Breast epithelium (tissue), 4 donors: ENCODE measurements at places on chromosomes 2 and 18. TPM values are rescaled to one million over a fixed set of nuclear protein-coding genes. Genes with fewer than 3 reads are reported as not detected.

DNA sequence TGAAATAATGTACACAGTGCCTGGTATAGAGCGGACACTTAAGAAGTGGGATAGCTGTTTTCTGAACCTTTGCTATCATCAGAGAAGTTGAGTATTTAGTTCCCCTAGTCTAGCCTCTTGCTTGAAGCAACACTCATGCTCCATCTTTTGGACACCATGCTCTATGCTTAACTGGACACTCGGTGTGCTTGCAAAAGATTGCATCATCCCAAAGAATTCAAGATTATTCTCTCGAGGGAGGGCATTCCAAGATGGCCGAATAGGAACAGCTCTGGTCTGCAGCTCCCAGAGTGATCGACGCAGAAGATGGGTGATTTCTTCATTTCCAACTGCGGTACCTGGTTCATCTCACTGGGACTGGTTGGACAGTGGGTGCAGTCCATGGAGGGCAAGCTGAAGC, 143.9 kb upstream of the FSHR start:
- no peak for DNase-seq
- no peak overlapping the region for H3K4me3 ChIP-seq
- no peaks in the 10 kb centered on the region for H3K36me3 ChIP-seq
- H3K27me3 ChIP-seq = no peaks in the 10 kb centered on the region
- H3K4me1 ChIP-seq = no peaks in the 10 kb centered on the region
- H3K27ac ChIP-seq = no peak overlapping the region

MOCOS gene
- total RNA-seq = 9.1 TPM

DNA sequence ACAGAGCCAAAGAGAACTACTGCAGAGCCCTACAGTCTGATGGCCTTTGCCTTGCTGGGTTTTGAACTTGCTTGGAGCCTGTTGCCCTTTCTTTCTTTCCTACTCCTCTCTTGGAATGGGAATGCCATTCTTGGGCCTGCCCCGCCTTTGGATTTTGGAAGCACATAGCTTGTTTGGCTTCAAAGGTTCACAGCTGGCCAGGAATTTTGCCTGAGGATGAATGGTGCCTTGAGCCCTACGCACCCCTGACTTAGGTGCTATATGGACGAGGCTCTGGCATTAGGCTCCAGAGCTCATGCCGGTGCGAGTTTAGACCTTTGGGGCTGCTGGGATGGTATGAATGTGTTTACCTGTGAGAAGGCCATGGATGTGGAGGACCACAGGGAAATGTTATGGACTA, 663.3 kb upstream of the HS6ST1 start:
- H3K27ac ChIP-seq = no peak overlapping the region
- no peak overlapping the region for H3K4me3 ChIP-seq
- DNase-seq = no peak
- H3K4me1 ChIP-seq = no peaks in the 10 kb centered on the region
- no peaks in the 10 kb centered on the region for H3K27me3 ChIP-seq
- no peaks in the 10 kb centered on the region for H3K36me3 ChIP-seq

CPO gene
- total RNA-seq = 0.66 TPM

DNA sequence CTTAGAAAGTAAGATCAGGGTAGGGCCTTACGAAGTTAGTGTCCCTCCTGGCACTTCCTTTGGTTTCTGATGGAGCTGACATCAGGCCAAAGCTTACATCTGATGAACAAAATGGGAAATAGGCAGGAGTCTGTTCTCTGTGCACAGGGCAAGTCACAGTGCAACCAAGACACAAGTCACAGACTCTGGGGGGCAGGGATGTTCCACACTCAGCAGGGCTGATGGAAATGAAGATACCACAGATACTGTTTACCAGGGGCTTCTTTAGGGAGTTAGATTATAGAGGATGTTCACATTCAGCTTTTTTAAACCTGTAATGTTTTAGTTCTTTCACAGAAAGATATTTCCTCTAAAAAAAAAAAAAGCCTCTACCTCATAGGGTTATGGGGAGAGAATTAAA, 106.2 kb upstream of the EPC2 start:
- H3K4me3 ChIP-seq = no peak overlapping the region
- H3K4me1 ChIP-seq = no peaks in the 10 kb centered on the region
- no peak overlapping the region for H3K27ac ChIP-seq
- no peak for DNase-seq

GCG gene
- total RNA-seq = not detected

MLPH gene
- 223 TPM for total RNA-seq

SP140 gene
- total RNA-seq = 2.6 TPM

LCT gene
- not detected for total RNA-seq

DNA sequence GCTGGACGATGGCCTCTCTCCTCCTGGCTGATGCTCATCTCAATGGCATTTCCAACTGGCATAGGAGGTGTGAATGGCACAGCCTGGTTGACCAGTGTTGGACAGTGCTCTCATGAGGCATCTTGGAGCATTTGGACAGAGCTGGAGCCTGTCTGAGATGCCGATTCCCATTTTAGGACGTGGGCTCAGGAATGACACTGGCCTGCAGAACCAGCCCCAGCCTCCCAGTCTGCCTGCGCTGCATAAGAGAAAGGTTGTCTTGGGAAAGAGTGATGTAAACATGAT, 118.2 kb upstream of the COPS8 start:
- H3K4me3 ChIP-seq = no peak overlapping the region
- H3K27me3 ChIP-seq = no peaks in the 10 kb centered on the region

DNA sequence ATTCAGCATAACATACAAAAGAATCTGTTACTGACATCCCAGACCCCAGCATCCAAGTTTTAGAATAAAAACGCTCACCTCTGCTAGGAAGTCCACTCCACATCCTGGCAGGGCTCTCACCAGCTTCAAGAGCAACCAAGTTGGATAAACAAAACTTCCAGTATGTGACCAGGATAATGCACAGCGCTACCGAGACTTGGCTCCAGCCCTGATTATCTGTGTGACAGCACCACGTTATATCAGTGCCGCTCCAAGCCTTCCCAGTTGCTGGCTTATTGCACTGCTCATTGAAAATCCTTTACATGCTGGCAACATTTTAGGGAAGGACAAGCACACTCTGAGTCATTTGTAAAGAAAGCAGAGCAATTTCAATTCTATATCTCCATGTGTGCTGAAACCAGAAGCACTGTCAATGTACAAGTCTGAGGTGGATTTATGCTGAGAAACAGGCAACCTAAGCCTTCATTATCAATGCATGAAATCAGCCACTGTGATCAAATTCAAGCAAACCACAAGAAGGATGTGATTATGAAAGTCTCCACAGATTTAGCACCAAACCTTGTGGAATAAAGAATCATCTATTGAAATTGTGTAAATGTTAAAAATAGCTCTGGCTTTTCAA, 115.7 kb downstream of the ZNF385B start:
- H3K36me3 ChIP-seq = no peaks in the 10 kb centered on the region
- H3K27me3 ChIP-seq = no peaks in the 10 kb centered on the region
- no peaks in the 10 kb centered on the region for H3K4me1 ChIP-seq
- no peak overlapping the region for H3K27ac ChIP-seq
- DNase-seq = no peak

- H3K36me3 ChIP-seq = no peaks in the 10 kb centered on the region
- no peaks in the 10 kb centered on the region for H3K27me3 ChIP-seq
- H3K4me3 ChIP-seq = no peak overlapping the region
- H3K27ac ChIP-seq = peak overlapping the region; percentile 20
These were observed 88.8 kb downstream of the CD8B2 start for GRCh38 chr2:106575955-106576354.

- DNase-seq = no peak
- H3K36me3 ChIP-seq = no peaks in the 10 kb centered on the region
- no peak overlapping the region for H3K4me3 ChIP-seq
- H3K4me1 ChIP-seq = no peaks in the 10 kb centered on the region
- no peak overlapping the region for H3K27ac ChIP-seq
- no peaks in the 10 kb centered on the region for H3K27me3 ChIP-seq
These were observed 13.5 kb downstream of the ELAC1 start for GRCh38 chr18:50981381-50981780.

- no peaks in the 10 kb centered on the region for H3K36me3 ChIP-seq
- H3K27me3 ChIP-seq = no peaks in the 10 kb centered on the region
- H3K4me3 ChIP-seq = no peak overlapping the region
- H3K4me1 ChIP-seq = no peaks in the 10 kb centered on the region
- no peak overlapping the region for H3K27ac ChIP-seq
- DNase-seq = no peak
These were observed 119.3 kb upstream of the PKDCC start for GRCh38 chr2:41928526-41928925.

- H3K27ac ChIP-seq = peak overlapping the region; percentile 33
- no peaks in the 10 kb centered on the region for H3K4me1 ChIP-seq
- no peak for DNase-seq
- no peaks in the 10 kb centered on the region for H3K36me3 ChIP-seq
- H3K4me3 ChIP-seq = peak overlapping the region; percentile 64
- H3K27me3 ChIP-seq = no peaks in the 10 kb centered on the region
These were observed 49.1 kb downstream of the KCNIP3 start for GRCh38 chr2:95346231-95346737.

DNA sequence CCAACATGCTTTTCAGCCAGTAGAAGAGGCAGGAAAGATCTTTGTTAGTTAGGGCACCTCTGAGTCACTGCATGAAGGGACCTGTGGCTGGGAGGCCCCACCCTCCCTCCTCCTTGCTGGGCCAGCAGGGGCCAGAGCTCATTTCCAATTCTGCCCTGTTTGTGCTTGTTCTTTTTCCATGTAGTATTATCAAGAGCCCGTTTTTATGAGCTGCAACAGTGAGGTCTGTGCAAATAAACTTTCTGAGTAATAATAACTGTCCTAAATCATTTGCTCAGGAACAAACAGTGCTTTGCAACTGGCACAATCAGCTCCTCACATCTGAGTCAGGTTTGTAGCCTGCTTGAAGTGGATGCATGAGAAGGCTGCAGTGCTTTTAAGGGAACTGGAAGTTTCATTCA, 128.0 kb downstream of the ARL4C start:
- H3K27ac ChIP-seq = peak overlapping the region; percentile 81
- H3K36me3 ChIP-seq = no peaks in the 10 kb centered on the region
- H3K4me3 ChIP-seq = no peak overlapping the region
- DNase-seq = peak; percentile 53
- no peaks in the 10 kb centered on the region for H3K27me3 ChIP-seq
- H3K4me1 ChIP-seq = peaks cover 17% of the 10 kb centered on the region

DNA sequence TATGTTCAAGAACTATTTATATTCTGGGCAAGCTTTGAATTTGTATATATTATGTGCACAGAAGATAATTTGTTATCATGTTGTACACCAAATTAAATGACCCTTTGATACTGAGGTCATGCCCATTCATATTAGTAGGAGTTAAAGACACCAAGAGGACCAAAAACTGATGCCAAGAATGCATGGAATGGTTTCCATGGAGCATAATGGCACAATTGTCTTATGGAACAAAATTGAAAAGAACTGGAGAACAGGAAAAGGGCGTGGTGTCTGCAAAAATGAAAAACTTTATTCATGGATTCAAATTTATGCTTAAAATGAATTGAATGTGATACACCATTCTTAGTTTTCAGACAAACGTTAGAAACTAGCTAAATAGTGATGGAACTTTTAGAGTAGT, 24.1 kb upstream of the RBMS1 start:
- H3K4me1 ChIP-seq = no peaks in the 10 kb centered on the region
- no peak for DNase-seq
- H3K4me3 ChIP-seq = no peak overlapping the region
- H3K27ac ChIP-seq = no peak overlapping the region
- no peaks in the 10 kb centered on the region for H3K36me3 ChIP-seq

GRCh38 chr2:74544634-74545033, 9.1 kb downstream of the LOXL3 start:
- no peaks in the 10 kb centered on the region for H3K4me1 ChIP-seq
- H3K36me3 ChIP-seq = no peaks in the 10 kb centered on the region
- DNase-seq = no peak
- no peaks in the 10 kb centered on the region for H3K27me3 ChIP-seq
- H3K4me3 ChIP-seq = no peak overlapping the region
- H3K27ac ChIP-seq = no peak overlapping the region

DNA sequence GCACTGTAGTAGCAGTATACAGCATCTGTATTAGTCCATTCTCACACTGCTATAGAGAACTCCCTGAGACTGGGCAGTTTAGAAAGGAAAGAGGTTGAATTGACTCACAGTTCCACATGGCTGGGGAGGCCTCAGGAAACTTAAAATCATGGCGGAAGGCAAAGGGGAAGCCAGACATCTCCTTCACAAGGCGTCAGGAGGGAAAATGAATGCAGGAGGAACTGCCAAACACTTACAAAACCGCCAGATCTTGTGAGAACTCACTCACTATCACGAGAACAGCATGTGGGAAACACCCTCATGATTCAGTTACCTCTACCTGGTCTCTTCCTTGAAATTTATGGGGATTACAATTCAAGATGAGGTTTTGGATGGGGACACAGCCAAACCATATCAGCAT, 25.4 kb downstream of the MAP4K4 start:
- H3K27ac ChIP-seq = no peak overlapping the region
- H3K4me1 ChIP-seq = peaks cover 2% of the 10 kb centered on the region
- no peaks in the 10 kb centered on the region for H3K27me3 ChIP-seq
- DNase-seq = no peak
- no peak overlapping the region for H3K4me3 ChIP-seq
- no peaks in the 10 kb centered on the region for H3K36me3 ChIP-seq

TMEM247 gene
- not detected for total RNA-seq

GRCh38 chr18:74444104-74444503, 13.0 kb downstream of the DIPK1C start:
- H3K4me1 ChIP-seq = no peaks in the 10 kb centered on the region
- DNase-seq = no peak
- no peak overlapping the region for H3K4me3 ChIP-seq
- no peaks in the 10 kb centered on the region for H3K36me3 ChIP-seq

PLGLB1 gene
- 8.8 TPM for total RNA-seq

GRCh38 chr2:109666466-109666865, 52.3 kb downstream of the SOWAHC start:
- no peaks in the 10 kb centered on the region for H3K36me3 ChIP-seq
- H3K4me1 ChIP-seq = no peaks in the 10 kb centered on the region
- no peak overlapping the region for H3K27ac ChIP-seq
- DNase-seq = no peak
- no peaks in the 10 kb centered on the region for H3K27me3 ChIP-seq

LHCGR gene
- total RNA-seq = 0.64 TPM

NEMP2 gene
- total RNA-seq = 4.5 TPM

- no peak overlapping the region for H3K27ac ChIP-seq
- no peak overlapping the region for H3K4me3 ChIP-seq
- DNase-seq = no peak
- H3K4me1 ChIP-seq = no peaks in the 10 kb centered on the region
- no peaks in the 10 kb centered on the region for H3K27me3 ChIP-seq
These were observed 212.5 kb upstream of the HAAO start for GRCh38 chr2:43004879-43005244.

NPHP1 gene
- 15.4 TPM for total RNA-seq

DNA sequence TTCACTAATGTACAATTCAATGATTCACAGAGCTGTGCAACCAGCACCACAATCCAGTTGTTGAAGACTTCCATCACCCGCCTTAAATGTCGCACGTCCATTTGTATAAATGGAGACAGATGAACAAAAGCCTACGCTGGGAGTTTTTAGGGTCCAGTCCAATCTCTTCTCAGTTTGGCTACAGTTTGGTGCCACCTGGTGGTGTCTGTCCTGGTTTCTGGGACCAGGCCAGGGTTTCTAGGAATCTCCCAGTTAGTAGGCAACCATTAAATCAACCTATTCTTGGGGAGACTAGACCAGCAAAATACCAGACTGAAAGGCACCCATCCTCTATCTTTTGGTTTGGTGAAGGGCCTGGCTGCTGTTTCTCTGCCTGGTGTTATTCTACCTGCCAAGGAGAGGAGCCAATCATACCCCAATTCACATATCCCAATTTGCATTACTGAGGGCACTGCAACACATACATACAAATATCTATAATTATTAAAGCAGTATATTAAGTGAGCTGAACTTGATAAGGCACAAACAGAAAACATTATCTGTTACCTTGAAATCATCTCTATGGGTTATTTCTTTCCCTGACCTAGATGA, 3.2 kb upstream of the DDX1 start:
- H3K4me3 ChIP-seq = no peak overlapping the region
- H3K27me3 ChIP-seq = no peaks in the 10 kb centered on the region
- H3K27ac ChIP-seq = no peak overlapping the region

GRCh38 chr2:64629329-64629781, 24.4 kb downstream of the SERTAD2 start:
- H3K36me3 ChIP-seq = no peaks in the 10 kb centered on the region
- no peaks in the 10 kb centered on the region for H3K27me3 ChIP-seq
- no peaks in the 10 kb centered on the region for H3K4me1 ChIP-seq

SPDYA gene
- 0.98 TPM for total RNA-seq
